Activated naive CD4-positive, alpha-beta T cell treated with anti-CD3 and anti-CD28 coated beads for 36 hours (primary cell): ENCODE measurements at places on chromosomes 12 and 14.

GRCh38 chr14:29222671-29223268, 456.2 kb downstream of the FOXG1 start:
- no peak for DNase-seq

GRCh38 chr14:104827177-104828055, 26.5 kb downstream of the ZBTB42 start:
- DNase-seq, result peak; percentile 61

DNA sequence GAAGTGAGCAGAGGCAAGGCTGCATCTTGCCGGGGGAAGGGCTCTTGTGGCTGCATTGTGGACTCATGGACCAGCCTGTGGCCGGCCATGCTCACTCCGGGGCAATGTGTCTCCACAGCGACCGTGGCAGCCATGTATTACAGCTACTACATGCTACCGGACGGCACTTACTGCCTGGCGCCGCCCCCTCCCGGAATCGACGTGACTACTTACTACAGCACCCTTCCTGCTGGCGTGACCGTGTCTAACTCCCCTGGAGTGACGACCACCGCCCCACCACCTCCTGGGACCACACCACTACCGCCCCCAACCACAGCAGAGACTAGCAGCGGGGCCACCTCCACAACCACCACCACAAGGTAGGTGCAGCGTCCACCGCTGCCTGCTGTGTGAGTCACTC, 42.1 kb downstream of the SFSWAP start:
- DNase-seq, result no peak

DNA sequence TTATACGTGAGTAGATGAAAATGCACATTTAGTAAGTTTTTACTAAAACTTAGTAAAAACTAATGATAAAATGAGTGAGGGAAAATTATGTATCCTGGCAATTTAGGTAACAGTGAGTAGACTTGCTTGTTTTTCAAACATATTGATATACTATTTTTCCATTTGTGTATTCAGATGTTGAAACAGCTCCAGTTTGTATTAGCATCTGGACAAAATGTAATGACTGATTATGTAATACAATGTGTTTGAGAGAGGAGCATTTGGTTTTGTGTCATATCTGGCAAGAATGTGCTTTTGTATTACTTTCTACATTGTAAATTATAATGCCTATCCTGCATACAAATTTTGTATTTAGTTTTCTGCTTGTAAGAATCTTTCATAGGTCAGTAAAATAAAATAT, 5.6 kb downstream of the CNOT2 start:
- DNase-seq, result no peak

DNA sequence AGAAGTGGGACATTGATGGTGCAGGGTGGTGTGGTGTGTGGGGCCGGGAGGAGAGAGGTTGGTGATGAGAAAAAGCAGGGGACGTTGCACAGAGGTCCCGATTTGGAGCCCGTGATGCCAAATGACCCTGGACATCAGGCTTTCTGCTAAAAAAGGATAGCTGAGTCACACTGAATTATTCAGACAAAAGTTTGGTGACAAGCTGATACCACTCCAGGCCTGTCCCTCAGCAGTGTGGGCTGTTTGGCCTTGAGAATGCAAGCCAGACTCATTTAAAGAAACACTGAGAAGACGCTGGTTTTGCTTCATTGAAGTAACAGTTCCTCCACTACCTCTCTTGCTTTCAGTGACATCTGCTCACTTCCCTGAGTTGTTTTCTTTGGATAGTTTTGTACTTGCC, 262.1 kb upstream of the PWP1 start:
- no peak for DNase-seq

GRCh38 chr14:92677087-92677668, 71.2 kb downstream of the LGMN start:
- DNase-seq, result peak; percentile 83

DNA sequence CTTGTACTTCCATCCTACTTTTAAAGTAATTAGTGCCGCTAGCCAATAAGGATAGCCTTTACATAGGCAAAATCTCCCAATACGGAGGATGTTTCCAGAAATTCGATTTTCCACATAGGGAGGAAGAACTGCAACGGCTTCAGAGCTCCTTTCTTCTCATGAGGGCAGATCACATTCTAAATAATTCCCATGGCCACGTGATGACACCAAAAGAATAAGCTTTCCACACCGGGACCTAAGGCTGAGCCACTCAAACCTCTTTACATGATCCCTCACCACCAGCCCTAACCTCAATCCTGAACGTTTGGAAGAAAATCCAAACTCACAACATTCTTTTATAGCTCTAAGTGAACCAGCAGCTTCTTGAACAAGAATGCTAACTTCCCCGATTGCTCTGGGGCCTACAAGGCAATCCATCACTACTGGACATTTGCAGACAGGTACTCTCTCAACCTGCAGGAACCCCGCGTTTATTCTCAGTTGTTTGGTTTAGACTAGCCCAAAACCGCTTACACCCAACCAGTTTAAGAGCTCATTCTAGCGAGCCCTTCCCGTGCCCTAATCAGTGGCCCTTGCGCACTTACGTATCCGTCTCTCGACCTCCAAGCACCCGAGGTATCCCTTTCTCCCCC, 884 bp downstream of the CAPRIN2 start:
- DNase-seq, result no peak

GRCh38 chr14:31855262-31855661, 221.8 kb upstream of the ARHGAP5 start:
- DNase-seq, result no peak

DNA sequence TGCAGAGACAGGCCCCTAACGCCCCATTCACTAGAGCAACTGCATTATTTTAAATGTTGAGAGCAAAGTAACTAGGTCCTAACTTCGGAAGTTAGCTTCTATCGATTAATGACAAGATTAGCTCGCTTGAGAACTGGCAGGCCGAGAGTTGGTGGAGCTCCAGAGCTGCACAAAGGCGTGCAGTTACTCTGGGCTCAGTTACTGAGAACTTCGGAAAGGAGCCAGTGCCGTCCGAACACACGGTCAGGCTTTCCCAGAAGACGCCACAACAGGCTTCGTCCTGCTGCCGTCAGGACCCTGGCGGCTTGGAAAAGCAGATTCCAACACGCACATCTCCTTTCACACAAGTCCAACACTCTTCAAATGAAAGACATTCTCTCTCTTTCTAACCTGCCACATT, 45.4 kb upstream of the TESC start:
- no peak for DNase-seq

DNA sequence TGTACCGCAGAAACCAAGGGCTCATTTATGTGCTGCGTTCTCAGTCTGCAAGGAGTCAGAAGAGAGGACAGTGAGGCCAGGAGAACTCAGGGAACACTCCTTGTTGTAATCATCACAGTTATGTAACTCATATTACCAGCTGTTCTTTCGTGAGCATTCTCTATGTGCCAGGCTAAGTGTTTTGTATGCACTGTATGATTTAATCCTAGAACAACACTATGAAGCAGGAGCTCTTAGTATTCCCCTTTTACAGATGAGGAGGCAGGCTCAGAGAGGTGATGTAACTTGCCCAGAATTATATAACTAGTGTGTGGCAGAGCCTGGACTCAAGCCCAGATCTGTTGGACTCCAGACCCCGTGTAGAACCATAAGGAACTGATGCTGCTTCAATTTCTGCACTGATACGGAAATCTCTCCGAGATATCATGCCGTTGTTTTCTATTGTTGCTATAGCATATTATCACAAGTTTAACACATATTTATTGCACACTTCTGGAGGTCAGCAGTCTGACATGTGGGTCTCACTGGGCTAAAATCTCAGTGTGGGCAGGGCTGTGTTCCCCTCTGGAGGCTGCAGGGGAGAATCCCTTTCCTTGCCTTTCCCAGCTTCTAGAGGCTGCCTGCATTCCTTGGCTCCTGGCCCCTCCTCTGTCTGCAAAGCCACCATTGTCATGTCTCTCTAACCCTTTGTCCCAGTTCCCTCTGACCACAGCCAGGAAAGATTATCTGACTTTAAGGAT, 16.3 kb upstream of the CD9 start:
- DNase-seq, result no peak

DNA sequence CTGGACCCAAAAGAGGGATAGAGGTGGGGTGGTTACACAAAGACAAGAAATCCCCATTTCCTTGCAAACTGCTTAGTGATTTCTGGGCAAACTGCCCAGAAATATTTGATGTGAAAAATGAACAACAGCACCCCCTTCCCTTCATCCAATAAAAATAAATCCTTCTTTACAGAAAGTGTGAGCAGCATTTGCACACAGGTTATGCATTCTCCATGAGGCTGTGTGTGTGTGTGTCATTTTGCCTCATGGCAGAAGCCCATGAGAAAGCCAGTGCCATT, 17.2 kb upstream of the NRXN3 start:
- no peak for DNase-seq

- no peak for DNase-seq
These were observed 1.2 kb upstream of the GLIPR1L2 start for GRCh38 chr12:75389706-75390105.

DNA sequence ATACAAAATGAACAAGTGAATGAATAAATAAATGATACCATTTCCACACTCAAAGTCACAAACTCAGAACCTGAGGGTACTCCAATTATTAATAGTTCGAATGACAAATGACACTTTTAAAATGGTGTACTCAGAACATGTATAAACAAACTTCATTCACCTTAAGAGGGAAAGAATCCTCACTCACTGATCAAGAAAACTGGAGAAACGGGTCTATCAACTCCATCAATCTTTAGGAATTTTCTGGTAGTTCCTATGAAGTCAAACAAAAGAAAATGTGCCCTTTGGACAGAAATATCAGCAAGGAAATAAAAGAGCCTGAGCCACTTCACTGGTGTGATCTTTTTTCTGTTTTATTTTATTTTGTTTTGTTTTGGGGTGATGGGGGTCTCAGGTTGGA, 5.2 kb upstream of the NRDE2 start:
- no peak for DNase-seq

- DNase-seq, result no peak
These were observed 30.4 kb downstream of the CHST11 start for GRCh38 chr12:104486943-104487819.

- no peak for DNase-seq
These were observed 272.4 kb upstream of the RTL1 start for GRCh38 chr14:101175731-101176534.

GRCh38 chr12:131055596-131056233, 102.0 kb downstream of the ADGRD1 start:
- no peak for DNase-seq

- no peak for DNase-seq
These were observed 11.1 kb upstream of the LGALS3 start for GRCh38 chr14:55117803-55118441.

DNA sequence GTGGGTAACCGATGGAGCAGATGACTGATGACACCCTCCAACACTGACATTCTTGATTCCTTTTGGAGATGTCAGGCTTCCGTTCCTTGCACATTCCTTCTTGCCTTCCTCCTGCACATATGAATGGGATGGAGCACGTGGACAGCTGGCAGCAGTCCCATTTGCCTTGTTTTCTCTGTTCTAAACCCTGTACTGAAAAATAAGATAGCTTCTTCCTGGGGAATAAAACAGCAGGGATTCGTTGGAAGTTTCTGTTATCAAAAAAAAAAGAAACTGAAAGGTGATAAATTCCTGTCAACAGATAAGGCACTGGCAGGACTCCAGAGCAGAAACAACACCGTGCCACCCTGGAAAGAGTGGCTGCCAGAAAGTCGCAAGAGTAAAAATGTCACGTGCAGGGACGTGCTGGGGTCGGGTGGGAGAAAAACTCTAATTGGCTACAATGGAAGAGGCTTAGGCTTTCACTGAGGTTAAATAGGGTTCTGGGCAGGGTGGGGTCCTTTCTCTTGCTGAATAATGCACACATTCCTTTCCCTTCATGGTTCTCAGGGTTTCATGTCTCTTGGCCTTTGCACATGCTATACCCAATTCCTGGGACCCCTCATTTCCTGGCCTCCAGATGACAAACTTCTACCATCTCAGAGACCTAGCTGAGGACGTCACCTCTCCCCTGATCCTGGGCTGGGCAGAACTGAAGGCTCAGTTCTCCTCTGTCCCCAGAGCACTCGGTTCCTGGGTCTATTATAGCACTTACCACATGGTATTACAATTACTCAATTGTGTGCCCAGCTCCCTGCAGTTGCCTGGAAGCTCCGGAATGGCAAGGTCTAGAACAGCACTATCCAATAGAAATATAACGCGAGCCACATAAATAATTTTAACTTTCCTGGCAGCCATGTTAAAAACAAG, 7.0 kb upstream of the NUAK1 start:
- no peak for DNase-seq

GRCh38 chr12:92007787-92008186, 137.9 kb downstream of the BTG1 start:
- DNase-seq, result no peak

GRCh38 chr12:22682663-22683062, 57.7 kb downstream of the ETNK1 start:
- no peak for DNase-seq

- no peak for DNase-seq
These were observed 52.3 kb downstream of the IRAK3 start for GRCh38 chr12:66241061-66242043.

- DNase-seq, result no peak
These were observed 36.8 kb upstream of the DCD start for GRCh38 chr12:54684636-54685630.

DNA sequence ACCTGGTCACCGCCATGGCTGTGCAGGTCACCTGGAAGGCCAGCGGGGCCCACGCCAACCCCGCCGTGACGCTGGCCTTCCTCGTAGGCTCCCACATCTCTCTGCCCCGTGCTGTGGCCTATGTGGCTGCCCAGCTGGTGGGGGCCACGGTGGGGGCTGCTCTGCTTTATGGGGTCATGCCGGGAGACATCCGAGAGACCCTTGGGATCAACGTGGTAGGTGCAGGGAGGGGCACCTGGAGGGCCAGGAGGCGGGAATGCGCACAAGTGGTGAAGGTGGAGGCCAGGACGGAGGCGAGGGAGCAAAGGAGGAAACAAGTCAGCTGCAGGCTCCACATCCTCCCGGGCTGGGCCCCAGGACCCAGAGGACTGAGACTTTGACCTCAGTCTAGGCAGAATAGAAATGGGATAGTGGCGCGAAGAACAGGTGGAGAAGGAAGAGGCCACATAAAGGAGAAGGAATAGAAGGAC, 649 bp downstream of the AQP6 start:
- DNase-seq, result no peak

- DNase-seq, result no peak
These were observed 6.5 kb downstream of the KMT2D start for GRCh38 chr12:49054096-49054495.

DNA sequence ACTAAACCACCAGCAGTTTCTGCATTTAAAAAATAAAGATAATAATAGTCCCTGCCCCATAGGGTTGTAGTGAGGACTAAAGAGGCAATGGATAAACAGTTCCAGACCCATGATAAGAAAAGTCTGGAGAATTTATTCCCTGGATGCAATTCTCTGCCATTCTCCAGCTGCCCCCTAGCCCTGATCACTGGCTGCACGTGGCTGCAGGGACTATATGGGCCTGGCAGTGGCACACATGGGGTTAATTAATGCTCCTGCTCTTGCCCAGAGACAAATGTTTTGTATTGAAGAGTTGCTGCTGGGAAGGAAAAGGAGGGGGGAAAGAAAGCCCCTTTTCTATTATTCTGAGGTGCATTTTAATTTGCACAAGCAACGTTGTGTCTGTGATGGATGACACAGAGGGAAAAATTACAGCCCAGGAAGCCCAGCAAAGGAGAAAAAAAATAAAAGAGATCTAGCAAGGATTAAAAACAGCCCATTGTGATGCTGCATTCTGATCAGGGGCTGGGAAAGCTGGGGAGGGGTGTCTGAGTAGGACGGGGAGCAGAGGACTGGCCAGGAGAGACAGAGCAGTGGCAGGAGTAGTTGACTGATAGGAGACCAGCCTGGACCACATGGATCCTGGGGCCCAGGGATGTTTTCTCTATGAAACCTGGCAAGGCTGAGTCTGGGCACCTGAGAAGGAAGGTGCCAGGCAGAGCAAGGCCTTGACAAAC, 149.3 kb downstream of the ESRRB start:
- DNase-seq, result no peak
